ENCODE measurements at places on chromosomes 7 and 10.

DNA sequence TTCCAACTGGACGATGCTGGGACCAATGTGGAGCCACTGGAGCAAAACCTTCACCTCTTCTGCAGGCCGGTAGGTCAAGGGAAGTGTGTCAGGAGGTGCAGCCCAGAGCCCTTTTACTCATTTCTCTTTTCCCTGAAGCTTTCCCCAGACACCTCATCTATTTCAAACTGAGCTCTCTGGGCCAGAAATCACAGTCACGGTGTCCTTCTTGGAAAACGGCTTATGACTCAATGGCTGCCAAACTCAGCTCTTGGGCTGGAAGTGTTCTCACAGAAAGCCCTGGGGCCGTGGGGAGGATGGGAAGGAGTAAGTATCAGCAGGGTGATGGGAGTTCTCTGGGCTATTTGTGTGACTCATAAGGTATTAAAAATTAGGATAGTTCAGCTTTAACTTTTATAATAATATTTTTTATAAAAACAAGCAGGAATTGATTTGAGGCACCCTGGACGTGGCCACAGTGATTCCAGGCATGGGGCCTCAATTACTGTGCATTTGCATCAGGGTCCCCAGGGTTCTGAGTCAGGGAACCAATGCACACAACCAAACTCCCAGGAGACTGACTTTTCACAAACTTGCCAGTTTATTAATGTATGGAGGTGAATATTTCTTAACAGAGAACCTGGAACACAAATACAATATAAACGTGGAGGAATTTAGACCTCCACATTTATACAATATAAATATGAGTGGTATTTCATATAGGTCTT, 187.4 kb upstream of the TMEM72 start:
- DNase-seq, result peak; percentile 87

DNA sequence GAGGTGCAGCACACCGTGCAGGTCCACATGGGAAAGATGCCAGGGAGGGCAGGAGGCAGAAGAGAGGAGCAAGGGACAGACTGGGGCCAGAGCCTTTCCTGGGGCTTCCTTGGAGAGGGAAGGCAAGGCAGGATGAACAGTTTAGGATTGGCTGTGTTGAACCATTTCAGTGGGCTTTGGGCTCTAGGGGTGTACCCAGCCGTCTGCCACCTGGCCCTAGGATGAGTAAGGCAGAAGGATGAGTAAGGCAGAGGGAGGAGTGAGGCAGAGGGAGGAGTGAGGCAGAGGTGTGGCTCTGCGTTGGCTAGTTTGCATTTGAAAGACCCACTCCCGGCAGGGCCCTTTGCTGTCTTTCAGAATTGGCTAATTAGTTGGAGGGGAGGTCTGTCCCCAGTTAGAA, 31.5 kb upstream of the PRF1 start:
- DNase-seq, result peak; percentile 76

DNA sequence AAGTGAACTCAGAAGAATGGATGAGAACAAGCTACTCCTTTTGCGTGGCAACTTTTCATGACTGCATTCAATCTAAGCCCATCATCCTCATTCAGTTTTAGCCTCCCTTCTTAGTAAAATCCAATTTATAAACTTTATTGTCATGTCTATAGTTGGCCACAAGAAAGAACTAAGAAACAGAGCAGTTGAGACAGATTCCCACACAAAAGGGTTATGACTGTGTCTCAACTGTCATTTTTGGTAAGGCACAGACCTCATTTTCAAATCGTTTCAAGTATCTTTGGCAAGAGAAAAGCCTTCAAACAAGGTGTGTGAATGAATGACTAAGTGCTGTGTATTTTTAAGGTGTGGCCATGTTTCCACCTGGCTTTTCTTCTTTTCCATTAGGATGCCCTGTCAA, 84.2 kb upstream of the CREB5 start:
- DNase-seq, result peak; percentile 32

DNA sequence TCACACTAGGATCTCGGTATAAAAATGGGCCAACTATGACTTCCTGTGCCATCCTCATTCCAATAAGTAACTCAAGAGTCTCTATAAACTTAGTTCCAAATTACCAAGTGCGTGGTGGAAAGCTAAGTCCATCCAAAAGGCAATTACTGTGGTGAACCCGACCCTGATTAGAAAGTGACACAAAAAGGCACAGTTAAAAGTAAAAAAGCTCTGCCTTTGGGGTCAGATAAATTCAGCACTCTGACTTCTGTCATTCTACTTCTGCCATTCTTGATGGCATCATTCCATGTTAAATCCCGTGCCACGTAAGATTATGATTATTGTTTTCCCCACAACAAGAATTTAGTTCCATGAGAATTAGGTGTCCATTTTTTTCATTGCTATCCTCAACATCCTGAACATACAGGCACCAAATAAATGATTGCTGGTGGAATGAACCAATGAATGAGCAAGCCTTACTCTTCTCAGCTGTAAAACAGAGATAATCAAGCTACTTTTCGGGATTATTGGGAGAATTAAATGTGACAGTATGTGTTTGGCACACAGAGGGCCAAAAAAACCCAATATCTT, 877 bp downstream of the NCOA4 start:
- DNase-seq, result no peak

DNA sequence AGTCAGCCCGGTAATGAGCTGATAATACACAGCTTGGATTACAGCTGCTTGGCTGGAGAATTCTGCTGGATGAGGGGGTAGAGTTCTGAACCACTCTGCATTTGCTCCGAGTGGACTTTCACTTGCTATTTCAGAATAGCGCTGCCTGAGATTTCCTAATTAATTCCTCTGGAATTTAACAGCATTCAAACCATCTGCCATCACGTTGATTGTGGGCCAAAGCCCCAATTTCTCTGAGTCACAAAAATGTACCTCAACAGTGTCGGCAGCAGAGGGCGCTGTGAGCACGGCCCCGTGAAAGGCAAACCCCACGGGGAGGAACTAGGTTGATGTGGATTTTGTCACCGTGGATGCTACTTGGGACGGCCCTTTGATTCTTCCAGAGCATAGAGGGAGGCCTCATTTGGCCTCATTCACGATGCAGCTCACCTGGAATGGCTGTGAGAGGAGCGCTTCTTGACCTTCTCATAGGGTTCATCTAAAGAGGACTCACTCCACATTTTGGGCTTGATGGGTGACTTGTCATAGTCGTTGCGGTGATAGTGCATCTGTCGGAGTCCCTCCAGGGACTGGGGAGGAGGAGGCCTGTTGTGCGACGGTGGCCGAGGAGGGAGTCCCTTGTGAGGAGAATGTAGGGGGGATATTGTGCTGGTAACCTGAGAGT, 73.3 kb downstream of the PRPF18 start:
- peak; percentile 71 for DNase-seq

All from epithelial cell of esophagus (primary cell).